NCI-H1105 (cell line): ENCODE measurements at places on chromosomes 2 and 18.

DNA sequence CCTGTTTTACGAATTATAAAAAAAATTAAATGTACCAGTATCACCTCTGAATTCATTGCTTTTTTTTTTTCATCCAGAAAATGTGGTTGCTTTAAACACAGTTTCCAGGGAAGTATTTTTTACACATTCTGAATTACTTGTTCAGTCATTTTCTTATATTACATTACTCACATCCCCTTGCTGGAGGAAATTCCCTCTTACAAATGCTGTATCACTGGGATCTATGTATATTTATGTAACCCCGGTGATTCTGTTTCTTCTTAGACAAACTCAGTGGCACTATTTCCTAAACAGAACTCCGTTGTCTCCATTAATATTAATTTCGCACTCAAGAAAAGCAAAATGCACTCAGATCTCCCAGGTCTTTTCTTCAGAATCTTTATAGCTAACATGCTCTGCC is 1078.5 kb upstream of the ZEB2 start:
- DNase-seq: no peak

DNA sequence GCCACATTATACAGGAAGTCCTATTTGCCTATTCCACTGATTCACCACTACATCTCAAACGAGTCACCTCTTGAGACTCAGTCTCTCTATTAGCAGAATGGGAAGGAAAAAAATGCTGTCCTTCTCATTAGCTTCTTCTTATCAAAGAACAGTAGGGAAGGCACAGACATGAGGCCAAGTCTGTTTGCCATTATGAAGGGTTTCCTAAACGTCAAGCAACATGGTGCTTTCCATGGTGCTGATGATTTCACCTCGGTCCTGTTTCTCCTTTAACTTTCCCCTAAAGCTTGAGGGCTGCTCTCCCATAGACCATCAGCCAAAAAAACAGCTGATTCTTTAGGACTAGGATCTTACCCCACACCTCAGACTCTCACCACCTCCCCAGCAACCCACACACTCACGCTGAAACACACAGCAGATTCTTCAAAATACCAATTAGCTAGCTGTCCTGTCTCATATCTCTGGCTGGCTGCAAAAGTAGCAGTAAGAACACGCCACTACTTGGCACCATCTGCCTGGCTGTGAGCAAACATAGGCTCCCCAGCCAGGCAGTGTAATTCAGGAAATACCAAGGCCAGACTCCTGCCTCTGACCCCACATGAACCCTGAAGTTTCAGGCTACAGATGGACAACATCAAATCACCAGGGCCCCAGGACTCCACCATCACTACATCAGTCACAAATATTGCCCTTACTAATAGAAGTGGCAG is 30.5 kb downstream of the GALNT14 start:
- no peak for DNase-seq

GRCh38 chr2:195410074-195410671 is 246.9 kb upstream of the SLC39A10 start:
- no peak for DNase-seq

GRCh38 chr2:227188292-227188691 is 23.9 kb downstream of the COL4A3 start:
- DNase-seq: no peak

- no peak for DNase-seq
Measured at GRCh38 chr2:197591339-197592072, 75.6 kb downstream of the MOB4 start.
